ENCODE measurements at places on chromosomes 11 and 22.
A peak's percentile ranks its signal among the peaks of the same experiment; 100 is the strongest.

GRCh38 chr22:20211409-20211996 is 56.6 kb downstream of the RTN4R start:
- no peak for DNase-seq

GRCh38 chr11:93604008-93604660 is 57.3 kb upstream of the CEP295 start:
- no peak for DNase-seq

DNA sequence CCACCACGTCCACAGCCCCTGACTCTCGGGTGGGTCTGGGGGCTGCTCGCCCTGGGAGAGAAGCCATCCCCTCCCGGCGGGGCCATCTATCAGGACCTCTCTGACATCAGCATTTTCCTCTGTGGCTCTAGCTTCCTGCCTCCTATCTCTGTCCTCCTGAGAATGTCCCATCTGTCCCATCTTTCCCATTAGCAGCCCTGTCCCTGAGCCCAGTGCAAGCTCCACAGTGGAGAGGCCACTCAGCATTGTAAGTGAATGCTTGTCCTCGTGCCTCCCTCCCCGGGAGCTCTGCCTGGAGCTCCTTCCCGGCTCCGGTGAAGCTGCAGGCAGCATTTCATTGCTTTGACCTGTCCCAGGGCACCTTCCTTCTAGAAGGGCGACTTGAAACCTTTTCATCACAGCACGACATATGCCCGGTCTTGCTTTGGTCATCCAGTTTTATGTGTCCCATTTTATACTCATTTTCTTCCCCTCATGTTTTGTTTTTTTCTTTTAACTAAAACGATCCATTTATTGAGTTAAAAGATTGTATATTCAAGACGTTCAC is 49.7 kb downstream of the RTN4R start:
- no peak for DNase-seq

DNA sequence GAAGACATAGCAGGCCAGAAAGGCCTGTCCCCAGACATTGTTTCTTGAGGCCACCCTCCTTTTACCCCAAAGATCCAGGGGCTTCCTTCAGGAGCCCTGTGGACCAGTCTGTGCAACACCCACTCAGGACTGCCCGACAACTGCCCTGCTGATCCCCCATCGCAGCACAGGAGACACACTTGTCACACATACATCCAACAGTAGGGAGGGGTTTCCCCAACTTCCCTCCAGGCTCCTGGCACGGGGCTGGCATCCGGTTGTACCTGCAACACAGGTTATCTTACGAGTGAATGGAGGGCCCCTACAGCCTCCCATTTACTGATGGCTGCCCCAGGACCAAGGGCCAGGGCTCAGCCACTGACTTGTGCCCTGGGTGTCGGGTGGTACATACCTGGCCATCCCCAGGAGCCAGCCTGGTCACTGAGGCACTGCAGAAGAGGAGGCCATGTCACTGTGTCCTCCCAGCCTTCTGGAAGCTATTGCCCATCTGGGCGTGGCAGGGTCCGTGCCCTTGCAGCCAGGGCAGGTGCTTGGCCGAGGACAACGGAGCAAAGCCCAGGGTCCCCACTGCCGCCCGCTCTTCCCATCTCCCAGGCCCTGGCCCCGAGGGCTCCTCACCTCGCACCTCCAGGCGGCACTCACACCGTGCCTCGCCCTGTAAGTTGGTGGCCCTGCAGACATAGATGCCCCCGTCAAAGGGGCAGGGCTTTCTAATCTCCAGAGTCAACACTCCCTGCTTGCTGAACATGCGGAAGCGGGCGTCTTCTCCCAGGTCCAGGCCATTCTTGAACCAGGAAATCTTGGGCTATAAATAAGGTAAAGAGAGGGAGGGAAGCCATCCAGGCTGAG is 20.8 kb downstream of the MYBPC3 start:
- no peak for DNase-seq

DNA sequence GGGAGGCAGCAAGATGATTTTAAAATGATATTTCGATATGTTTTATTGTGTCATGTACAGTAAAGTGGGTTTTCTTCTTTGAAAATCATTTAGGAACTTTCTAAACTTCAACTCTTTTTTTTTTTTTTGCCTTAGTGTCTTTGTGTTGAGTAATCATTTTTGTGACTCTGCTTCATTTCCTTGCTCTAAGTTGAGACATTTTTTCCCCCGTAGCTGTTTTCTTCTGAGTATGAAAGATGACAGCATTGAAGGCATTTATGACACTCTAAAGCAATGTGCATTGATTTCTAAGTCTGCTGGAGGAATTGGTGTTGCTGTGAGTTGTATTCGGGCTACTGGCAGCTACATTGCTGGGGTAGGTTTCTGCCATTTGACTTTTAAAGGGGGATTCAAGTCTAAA is 23.5 kb downstream of the RRM1 start:
- peak; percentile 68 for DNase-seq

DNA sequence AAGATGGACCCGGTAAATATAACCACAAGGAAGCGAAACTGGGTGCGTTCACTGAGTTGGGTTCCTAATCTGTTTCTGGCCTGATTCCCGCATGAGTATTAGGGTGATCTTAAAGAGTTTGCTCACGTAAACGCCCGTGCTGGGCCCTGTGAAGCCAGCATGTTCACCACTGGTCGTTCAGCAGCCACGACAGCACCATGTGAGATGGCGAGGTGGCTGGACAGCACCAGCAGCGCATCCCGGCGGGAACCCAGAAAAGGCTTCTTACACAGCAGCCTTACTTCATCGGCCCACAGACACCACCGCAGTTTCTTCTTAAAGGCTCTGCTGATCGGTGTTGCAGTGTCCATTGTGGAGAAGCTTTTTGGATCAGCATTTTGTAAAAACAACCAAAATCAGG is 74.4 kb downstream of the NCAPD3 start:
- no peak for DNase-seq

- peak; percentile 47 for DNase-seq
Measured at GRCh38 chr11:47918882-47919495, 61.4 kb upstream of the PTPRJ start.

DNA sequence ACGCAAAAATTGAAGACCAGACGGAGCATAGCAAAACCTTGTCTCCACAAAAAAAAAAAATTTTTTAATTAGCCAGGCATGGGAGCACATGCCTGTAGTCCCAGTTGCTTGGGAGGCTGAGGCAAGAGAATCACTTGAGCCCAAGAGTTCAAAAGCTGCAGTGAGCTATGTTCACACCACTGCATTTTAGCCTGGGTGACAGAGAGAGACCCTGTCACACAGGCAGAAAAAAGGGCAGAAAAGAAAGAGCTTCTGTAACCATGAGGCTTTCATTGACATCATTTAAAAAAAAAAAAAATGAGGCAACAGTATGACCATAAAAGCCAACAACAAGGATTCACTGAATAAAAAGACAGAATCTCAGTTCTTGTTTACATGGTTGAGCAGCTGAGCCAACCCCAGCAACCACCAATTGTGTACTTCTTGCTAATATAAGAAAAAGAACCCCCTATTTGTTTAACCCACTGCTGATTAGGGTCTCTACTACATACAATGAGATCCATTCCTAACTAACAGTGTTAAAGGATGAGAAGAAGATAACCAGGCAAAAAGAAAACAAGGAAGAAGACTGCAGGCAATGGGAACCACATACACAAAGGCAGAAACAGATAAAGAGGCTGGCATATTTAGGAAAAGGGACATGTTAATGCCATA is 86.2 kb upstream of the SCUBE2 start:
- DNase-seq: no peak

All from choroid plexus epithelial cell (primary cell).